ENCODE measurements at places on chromosomes 1 and 21.

GRCh38 chr1:32448773-32449456, 16.0 kb upstream of the ZBTB8B start:
- DNase-seq, result no peak

GRCh38 chr1:41568204-41568603, 83.7 kb upstream of the EDN2 start:
- no peak for DNase-seq

DNA sequence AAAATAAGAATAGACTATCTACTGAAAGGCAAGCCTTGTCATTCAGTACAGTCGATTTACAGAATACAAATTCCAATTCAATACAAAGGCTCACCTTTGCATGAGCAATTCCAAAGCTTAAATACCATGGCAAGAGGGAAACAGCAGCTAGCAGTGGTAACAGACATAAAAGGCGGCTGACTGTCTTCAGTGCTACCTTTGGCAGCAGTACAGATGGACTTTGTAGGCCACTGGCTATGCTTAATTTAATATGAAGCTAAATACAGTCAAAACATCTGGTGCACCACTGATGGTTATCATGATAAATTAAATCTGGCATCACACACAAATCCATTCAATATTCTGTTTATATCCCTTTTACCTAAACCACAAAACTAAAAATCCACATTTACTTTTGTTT, 62.4 kb downstream of the RERE start:
- DNase-seq, result no peak

GRCh38 chr1:234605983-234606783, 3.8 kb downstream of the IRF2BP2 start:
- peak; percentile 70 for DNase-seq

DNA sequence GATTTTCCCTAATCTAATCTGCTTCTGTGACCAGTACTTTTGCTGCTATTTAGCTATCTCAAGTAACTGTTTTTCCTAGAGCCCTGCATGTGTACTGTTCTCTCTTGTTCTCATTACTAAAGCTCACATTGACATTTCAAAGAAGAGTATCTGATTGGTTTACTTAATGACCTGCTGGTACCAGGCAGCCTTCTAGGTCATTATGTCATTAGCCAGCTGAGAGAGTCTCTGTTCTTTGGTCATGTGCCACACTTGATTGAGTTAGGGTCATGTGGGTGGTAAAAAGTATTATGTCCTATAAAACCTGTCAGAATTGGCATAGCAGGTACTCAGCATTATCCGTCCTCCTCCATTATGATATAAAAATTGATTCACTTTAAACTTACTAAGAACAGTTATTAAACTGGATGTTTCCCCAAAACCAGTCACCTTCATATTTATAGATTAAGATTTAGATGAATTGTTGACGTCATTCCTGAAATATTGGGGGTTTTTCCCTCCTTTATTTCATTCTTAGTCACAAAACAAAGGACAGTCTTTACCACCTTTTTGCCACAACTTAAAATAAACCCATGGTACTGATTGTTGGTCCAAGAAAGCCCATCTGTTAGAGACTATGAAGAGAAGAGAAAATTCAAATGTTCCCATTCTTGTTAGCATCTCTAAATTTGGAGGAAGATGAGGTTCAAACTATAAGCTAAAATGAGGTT, 22.2 kb downstream of the FNDC5 start:
- no peak for DNase-seq

- DNase-seq, result no peak
Observed at GRCh38 chr1:244160455-244161235, 109.6 kb downstream of the ZBTB18 start.

- no peak for DNase-seq
Observed at GRCh38 chr1:171597203-171597602, 24.8 kb upstream of the MYOCOS start.

- DNase-seq, result no peak
Observed at GRCh38 chr1:82015444-82015843, 214.7 kb downstream of the ADGRL2 start.

DNA sequence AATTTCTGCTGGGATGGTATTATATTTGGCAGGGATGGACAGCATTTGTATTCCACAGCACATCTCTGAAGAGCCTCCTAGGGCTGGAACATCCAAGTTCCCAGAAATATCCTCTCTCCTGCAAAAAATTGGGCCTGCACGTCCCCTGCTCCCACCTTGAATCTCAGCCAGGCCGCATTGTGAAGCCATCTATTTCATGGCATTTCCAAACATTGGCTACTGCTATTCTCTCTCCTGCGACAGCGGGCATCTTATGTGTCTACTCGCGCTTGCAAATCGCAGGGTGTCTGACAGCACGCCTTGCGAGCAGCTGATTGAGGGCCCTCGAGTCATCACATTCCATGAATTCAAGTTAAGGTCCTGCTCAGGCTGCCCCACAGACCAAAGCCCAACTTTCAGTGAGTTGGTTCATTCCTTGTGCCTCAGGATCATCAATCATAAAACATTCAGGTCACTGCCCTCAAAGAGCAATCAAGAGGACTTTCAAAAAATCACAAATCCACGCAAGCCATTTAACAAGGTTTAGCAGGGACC, 15.8 kb downstream of the RGS8 start:
- DNase-seq, result no peak

- DNase-seq, result no peak
Observed at GRCh38 chr21:46394595-46395104, 64.0 kb upstream of the DIP2A start.

DNA sequence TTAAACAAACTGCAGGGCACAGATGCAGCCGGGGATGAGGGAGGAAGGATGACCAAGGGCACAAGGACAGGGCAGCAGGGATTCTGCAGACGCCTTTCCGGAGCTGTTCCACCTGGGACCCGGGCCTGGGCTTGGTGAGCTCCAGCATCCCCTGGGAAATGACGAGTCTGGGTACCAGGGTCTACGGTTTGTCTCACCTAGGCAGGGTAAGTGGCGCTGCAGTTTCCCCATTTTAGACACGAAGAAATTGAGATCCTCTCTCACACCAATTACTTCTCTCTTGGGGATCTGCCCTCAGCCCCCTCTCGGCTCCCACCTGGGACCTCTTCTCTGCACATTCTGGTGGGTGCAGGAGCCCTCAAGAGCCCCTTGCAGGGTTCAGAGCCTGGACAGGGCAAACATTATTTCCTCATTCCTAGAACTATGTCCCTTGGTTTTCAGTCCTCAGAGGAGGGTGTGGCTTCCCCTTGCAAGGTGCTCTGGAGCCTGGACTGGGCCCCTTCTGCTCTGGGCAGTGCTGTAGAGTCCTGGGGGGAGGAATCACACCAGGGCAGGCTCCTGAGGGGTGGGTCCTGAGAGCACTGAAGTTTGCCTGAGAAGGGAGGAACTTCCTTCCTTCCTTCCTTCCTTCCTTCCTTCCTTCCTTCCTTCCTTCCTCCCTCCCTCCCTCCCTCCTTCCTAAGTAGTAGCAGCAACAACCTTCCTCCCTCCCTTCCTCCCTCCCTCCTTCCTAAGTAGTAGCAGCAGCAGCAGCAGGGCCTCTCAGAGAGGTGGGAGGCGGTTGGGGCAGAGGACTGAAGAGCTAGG, 16.0 kb downstream of the RAP1GAP start:
- no peak for DNase-seq

- DNase-seq, result no peak
Observed at GRCh38 chr1:103171041-103171590, 62.8 kb upstream of the COL11A1 start.

GRCh38 chr1:186102547-186103148, 272.4 kb downstream of the TPR start:
- no peak for DNase-seq

DNA sequence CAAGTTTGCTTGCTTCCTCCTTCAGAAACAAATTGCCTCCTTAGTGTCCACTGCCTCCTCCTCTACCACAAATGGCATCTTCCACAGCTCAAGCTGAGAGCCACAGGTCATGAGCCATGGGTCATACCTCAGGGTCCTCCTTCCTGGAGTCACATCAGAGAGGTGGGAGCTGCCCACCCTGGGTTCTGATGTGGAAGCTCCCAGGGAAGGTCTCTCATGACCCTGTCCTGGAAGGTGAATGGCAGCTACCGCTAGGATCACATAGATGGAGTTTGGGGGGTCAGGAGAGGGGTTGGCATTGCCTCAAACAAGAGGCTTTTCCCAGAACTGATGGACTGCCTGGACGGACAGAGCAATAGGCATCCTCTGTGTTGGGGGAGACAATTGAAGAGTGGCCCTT, 321.4 kb downstream of the MATN1 start:
- DNase-seq, result no peak

- DNase-seq, result no peak
Observed at GRCh38 chr1:19323987-19324664, 12.0 kb downstream of the SLC66A1 start.

GRCh38 chr1:149884433-149885338, 14.7 kb upstream of the BOLA1 start:
- DNase-seq, result peak; percentile 22

DNA sequence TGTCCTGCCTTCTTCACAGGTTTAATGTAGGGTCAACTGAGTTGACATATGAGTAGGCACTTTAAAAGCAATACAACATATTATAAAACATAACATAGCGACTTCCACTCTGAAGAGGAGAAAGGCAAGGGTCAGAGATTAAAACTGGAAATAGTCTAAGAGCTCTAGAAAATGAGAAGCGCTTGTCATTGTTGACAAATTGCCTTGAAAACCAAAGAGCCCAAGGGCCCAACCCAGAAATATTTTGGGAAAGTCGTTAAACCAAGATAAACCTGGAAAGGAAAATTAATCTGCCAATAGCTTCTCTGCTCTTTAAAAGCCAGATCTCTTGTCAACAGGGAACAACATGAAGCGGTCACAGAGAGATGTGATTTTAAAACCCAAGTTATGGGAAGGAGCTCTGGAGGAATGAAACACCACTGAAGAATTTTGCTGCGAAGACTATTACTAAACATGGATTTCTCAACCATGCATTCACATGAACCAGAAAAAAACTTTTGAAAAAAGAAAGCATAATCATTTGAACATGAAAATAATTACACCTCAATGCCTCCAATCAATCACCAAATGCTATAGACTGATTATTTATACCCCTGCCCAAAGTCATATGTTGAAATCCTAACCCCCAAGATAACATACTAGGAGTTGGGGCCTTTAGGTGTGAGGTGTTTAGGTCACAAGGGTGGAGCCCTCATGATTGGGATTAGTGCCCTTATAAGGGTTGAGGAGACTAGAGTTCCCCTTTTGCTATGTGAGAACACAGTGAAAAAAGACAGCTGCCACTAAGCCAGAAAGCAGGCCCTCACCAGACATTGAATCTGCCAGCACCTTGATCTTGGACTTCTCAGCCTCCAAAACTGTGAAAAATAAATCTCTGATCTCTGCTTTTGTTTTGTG, 33.0 kb upstream of the MTF1 start:
- DNase-seq, result no peak

GRCh38 chr1:161827786-161828185, 61.7 kb downstream of the ATF6 start:
- no peak for DNase-seq

DNA sequence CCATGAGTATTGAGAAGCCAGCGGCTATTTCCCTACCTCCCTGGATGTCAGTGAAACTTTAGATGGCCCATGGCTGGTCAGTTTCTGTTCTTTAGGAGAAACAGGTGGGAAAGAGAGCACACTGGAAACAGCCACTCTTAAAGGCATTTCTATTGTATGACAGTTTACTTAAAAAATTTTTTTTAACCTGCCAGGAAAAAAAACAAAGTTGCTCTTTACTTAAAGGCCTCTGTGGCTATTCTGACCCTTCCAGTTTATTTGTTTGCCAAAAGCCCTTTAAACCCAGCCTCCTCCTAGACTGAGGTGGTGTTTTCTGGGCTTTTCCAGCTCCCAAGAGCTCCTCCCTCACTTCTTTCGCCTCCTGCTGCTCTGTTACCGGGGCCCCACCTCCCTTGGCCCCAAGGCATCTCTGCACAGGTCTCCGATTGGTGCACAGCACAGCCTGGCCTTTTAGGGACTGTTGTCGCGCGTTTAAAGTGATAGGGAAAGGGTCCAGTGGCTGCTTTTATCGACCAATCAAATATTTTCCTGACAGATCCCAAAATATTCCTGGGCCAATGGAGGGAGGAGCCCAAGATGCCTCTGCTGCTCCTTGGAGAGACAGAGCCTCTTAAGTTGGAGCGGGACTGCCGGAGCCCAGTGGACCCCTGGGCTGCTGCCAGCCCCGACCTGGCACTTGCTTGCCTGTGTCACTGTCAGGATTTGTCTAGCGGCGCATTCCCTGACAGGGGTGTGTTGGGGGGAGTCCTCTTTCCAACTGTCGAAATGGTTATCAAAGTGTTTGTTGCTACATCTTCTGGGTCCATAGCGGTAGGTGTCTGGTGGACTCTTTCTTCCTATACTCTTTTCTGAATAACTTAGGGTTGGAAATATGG, at the start of gene SH3BGR:
TSS of gene SH3BGR (plus strand) at position 639 of the 875 bp plus-strand sequence. CDS start at position 766, 127 bp downstream.
- DNase-seq, result no peak

Measured in CD4-positive, alpha-beta T cell treated with Interleukin-12 subunit alpha and Interleukin-12 subunit beta, for 1 hour (primary cell).